Activated CD4-positive, alpha-beta memory T cell treated with anti-CD3 and anti-CD28 coated beads for 36 hours (primary cell): ENCODE measurements at places on chromosomes 12 and 14. TPM values are rescaled to one million over a fixed set of nuclear protein-coding genes. Genes with fewer than 3 reads are reported as not detected.

DNA sequence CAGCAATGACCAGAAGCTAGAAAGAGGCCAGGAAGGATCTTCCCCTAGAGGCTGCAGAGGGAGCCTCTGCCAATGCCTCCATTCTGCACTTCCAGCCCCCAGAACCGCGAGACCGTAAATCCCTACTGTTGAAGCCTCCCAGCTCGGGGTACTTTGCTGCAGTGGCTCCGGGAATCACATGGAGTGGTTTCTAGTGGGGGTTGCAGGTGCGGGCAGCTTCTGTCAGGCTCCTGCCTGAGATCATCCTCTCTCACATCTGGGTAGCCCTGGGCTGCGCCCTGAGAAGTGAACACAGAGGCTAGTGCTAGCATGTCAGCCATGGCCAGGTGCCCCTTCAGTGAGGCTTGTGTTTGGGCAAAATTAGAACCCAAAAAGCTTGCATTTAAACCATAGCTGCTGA is 67.3 kb downstream of the TSPAN9 start:
- H3K4me3 ChIP-seq = no peak overlapping the region

DNA sequence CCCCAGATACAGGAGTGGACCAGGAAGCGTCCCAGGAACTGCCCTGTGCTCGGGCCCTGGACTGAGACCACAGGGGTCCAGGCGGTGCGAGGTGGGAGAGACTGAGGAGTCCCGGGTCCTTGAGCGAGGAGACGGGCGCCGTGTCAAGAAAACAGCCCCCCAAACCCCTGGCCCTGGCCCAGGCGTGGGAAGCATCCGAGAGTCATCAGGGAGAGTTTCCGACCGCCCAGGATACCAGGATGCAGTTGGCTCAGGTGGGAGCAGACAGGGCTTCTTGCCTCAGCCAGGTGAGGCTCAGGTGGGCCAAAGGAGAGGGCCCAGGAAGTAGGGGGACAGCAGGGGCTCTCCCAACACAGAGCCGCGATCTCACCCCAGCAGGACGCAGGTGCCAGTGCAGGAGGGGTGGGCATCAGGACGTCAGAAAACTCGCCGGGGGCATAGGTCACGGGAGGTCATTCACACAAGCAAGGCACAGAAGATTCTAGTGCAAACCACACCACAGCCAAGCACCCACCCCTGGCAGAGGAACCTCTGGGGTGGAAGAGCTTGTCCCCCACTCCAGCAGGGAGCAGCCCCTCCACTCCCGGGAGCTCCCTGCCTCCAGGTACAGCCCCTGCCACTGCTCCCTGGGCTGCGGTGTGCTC is 102.5 kb upstream of the EIF5 start:
- DNase-seq = no peak
- H3K27me3 ChIP-seq = peaks cover 17% of the 10 kb centered on the region
- no peaks in the 10 kb centered on the region for H3K36me3 ChIP-seq
- no peak overlapping the region for H3K27ac ChIP-seq

DNA sequence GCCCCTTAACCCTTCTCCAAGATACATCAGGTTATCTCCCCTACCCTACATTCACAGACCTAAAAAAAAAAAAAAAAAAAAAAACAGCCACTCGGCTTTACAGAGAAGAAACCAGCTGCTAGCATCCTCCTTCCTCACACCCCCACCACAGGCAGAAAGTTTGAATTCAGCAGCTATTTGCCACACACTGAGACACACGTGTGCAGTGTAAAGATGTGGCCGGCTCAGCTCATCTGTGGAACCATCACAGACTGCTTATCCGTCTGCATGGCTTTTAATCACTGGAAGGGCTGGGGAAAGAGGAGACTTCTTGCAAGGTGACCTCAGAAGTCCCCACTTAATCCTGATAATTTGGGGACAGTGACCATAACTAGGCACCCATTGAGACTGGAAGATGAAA is 50.0 kb downstream of the VWF start:
- no peak overlapping the region for H3K27ac ChIP-seq
- H3K27me3 ChIP-seq = peaks cover 22% of the 10 kb centered on the region
- H3K36me3 ChIP-seq = no peaks in the 10 kb centered on the region
- peak; percentile 27 for DNase-seq

DNA sequence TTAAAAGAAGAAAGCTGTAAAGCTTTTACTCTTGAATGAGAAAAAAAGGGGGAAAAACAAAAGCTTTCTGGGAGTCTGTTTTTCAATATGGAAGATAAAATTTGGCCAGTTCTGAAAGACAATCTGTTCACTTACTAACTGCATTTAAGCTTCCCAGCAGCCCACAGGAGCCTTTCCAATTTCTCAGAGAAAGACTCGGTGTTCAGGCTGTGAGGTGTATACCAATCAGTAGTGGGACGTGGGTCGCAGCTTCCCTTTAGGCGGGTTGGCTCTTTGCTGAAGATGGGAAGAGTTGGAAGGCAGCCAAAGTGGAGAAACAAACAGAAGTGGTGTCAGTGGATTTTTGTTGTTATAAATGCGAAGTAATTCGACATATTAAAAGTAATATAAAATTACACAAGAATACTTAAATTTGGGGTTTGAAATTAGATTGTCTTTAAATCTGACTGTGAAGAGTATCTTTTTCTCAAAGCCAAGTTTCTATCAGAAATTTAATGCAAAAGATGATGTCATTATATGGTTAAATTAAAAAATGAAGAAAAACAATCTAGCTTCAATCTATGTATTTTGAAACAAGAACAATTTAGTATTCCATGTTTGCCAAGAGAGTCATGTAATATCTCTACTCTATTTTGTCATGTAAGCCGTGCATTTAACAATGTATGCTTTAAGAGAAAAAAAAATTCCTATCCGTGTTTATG is 590.2 kb upstream of the ATXN7L3B start:
- no peaks in the 10 kb centered on the region for H3K27me3 ChIP-seq
- no peak overlapping the region for H3K4me3 ChIP-seq
- H3K27ac ChIP-seq = no peak overlapping the region
- H3K4me1 ChIP-seq = no peaks in the 10 kb centered on the region
- H3K36me3 ChIP-seq = no peaks in the 10 kb centered on the region
- no peak for DNase-seq

DNA sequence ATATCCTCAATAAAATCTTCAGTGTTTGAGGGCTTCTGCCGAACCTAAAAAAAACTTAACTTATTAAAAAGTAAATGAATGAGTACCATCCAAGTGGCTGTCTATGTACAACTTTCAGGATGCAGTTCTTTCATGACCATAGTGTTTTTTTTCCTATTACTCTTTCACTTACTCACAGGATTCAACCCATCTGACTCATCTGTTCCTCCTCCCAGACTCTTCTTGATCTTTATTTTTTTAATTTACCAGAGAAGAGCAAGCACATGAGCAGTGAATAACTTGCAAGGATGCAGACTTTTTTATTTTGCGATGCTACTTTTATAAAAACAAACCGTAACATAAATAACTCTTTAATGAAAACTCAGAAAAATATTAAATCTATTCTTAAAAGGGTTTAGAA is 24.5 kb downstream of the RECQL start:
- H3K27me3 ChIP-seq = no peaks in the 10 kb centered on the region
- H3K36me3 ChIP-seq = peaks cover 36% of the 10 kb centered on the region
- DNase-seq = no peak
- H3K4me3 ChIP-seq = no peak overlapping the region

- peaks cover 7% of the 10 kb centered on the region for H3K36me3 ChIP-seq
- H3K27ac ChIP-seq = no peak overlapping the region
- DNase-seq = no peak
- peaks cover 62% of the 10 kb centered on the region for H3K4me1 ChIP-seq
- H3K27me3 ChIP-seq = no peaks in the 10 kb centered on the region
Observed at GRCh38 chr14:91111443-91111842, 2.4 kb upstream of the DGLUCY start.

DNA sequence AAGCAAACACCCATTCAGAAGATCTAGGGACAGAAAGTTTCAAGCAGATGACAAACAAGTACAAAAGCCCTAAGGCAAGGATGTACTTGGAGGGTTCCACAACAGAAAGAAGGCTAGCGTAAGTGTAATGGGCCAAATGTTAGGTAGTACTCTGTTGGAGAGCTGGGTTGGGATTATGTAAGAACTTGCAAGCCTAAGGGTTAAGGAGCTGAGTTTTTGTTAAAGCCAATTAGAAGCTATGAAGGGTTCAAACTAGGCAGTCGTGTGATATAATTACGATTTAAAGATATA is 41.4 kb downstream of the HECTD1 start:
- no peak overlapping the region for H3K27ac ChIP-seq
- H3K27me3 ChIP-seq = no peaks in the 10 kb centered on the region
- H3K36me3 ChIP-seq = peaks cover 27% of the 10 kb centered on the region
- no peak for DNase-seq

DNA sequence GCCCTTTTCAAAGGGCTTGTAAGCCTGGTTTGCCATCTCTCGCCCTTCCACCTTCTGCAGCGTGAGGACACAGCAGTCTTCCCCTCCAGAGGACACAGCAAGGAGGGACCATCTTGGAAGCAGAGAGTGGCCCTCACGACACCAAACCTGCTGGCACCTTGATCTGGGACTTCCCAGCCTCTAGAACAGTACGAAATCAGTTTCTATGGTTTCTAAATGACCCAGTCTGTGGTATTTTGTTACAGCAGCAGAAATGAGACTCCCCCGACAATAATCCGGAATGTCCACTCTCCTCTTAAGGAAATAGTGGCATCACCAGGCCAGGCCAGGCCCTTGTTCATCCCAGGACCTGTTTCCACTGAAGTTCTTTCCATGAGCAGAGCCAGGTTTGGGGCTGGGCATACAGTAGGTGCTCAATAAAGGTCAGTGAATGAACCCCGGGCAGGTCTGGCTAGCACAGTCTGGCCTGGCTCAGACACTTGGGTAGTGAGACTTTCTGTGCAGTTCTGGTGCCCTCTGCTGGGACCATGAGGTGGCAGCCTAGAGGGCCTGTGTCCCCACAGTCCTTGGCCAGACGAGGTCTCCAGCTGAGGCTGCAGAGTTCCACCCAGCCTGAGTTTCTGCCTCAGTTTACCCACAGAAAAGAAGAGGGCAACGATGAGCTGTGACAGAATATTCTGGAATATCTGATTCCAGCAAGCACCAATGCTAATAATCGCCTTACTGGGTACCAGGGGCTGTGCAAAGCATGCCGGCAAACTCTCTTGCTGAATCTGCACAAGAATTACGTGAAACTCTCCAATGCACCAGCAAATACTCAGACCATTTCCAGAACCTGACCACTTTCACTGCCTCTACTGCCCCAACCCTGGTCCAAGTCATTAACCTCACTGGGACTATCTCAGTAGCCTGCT is 14.0 kb downstream of the ABCB9 start:
- DNase-seq = peak; percentile 85
- no peaks in the 10 kb centered on the region for H3K36me3 ChIP-seq
- no peaks in the 10 kb centered on the region for H3K27me3 ChIP-seq
- peaks cover 4% of the 10 kb centered on the region for H3K4me1 ChIP-seq

The SLCO1C1 gene
- not detected for total RNA-seq
